ENCODE measurements at places on chromosomes 1 and 21.

DNA sequence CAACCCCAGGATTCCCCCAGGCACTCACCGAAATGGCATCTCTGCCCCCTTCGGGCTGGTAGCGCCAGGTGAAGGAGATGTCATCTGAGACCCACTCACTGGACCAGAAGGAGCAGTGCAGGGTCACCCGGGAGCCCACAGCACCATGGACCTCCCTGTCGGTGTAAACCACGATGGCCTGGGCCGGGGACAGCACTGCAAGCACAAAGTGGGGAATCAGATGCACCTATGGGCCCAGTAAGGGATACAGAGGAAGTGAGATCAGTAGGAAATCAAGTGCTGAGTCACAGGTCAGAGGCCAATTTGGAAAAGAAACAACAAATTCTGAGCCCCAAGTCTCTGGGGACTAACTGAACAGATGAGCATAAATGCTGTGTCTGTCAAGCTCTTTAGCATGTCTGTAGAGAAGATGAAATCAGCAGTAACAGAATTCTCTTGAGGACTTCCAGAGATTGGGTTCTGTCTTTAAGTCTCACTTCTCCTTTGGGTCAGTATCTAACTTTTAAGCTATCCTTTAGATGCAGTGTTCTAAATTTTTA lies 2.5 kb downstream of the MPZ start:
- DNase-seq, result peak; percentile 91

DNA sequence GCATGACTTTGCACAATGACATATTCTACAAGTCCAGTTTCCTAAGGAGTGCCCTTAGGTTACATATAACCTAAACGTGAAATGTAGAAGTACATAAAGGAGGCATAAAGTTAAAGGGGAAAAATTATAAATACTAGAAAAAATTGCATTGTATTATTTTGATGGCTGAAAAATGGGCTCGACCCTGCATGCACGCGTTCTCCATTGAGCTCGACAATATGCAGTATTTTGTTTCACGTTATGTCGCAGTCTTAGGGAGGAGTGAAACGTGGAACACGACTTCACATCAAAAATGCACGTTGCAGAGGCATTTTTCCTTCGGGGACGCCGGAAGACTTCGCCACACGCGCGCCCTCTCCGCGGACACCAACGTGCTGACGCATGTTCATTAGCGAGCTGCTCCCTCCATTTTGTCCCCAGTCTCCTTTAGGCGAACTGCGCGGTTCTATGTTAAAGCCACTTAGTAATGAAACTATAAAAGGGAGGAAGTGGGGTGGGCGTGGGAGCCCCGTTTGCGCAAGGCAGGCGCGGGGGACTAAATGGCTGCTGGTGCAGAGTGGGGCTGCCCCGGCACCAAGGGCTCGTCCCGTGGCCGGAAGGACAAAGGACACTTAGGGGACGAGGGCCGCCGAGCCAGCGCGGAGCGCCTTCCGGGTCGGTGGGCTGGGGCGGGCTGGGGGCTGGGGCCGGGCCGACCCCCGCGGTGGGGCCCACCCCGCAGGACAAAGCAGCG lies 749 bp upstream of the COX20 start:
- peak; percentile 93 for DNase-seq

GRCh38 chr1:6273380-6273891 lies 12.5 kb upstream of the GPR153 start:
- peak; percentile 66 for DNase-seq

- no peak for DNase-seq
Measured at GRCh38 chr1:42848823-42849537, 2.6 kb downstream of the ZNF691 start.

- no peak for DNase-seq
Measured at GRCh38 chr1:61322769-61323168, 240.4 kb downstream of the NFIA start.

- DNase-seq, result no peak
Measured at GRCh38 chr1:20469406-20470076, 16.5 kb downstream of the CAMK2N1 start.

- DNase-seq, result peak; percentile 33
Measured at GRCh38 chr1:75796376-75797272, at the start of gene MSH4. Gene MSH4, plus strand, starts transcription at chr1:75796882. Its CDS starts 104 bp downstream, at chr1:75796986.

- no peak for DNase-seq
Measured at GRCh38 chr1:33183306-33183705, 1.5 kb upstream of the TRIM62 start.

- no peak for DNase-seq
Measured at GRCh38 chr1:199172171-199173124, 533.6 kb downstream of the PTPRC start.

- DNase-seq, result peak; percentile 46
Measured at GRCh38 chr1:211698161-211699026, 23.0 kb upstream of the NEK2 start.

DNA sequence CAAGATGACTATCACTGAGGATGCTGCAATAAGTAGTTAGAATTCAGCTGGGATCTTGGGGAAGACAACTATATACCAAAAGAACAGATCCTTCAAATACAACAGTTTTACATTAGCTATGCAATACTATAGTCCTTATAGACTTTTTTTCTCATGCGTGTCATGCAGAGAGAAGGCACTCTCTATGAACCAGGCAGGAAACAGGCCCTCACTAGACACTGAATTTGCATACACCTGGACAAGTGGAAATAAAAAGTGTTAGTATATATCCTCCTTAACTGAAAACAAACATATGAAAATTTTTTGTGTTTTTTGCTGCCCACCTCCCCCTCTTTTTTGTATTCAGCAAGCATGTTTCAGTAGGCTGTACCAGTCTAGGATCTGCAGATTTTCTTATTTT lies 29.9 kb downstream of the TMCO1 start:
- no peak for DNase-seq

DNA sequence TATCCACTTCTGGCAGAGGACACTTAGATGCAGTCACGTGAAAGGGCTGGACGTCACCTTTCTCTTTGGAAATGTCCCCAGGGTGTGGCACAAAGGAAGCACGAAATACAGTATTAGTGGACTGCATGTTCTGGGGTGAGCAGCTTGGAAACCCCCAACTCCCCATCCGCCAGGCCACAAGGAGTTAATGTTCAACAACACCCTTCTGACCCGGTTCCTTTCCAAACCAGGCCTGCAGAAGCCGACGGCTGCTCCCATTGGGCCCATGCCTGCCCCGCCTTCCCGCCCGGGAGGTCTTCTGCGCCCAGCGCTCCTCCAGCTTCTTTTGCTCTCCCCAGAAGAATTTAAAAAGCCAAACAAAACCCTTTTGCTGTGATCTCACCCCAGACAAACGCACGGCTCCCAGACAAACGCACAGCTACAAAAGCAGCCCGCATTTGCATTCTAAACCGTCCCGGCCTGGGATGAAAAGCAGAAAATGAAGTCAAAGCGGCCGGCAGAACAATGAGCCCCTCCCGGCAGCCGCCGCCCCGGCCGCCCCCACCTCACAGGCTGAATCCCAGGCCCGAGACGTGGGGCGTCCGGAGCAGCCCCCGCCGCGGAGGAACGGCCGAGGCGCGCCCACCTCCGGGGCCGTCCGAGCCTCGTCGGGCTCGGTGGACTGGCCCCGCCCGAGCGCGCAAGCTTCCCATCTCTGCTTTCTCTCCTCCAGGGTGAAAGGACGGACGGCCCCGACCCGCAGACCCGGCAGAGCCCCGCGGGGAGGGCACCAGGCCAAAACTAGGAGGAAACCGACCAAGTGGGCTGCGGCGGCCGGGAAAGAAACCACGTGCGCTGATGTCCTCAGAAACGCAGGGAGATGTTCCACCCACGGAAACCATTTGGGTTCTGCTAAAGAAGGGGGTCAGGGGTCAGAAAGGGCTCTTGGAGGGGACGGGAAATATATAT lies 101.9 kb downstream of the PLPP3 start:
- DNase-seq, result peak; percentile 59

- DNase-seq, result peak; percentile 34
Measured at GRCh38 chr21:21713651-21714180, 715.5 kb downstream of the NCAM2 start.

DNA sequence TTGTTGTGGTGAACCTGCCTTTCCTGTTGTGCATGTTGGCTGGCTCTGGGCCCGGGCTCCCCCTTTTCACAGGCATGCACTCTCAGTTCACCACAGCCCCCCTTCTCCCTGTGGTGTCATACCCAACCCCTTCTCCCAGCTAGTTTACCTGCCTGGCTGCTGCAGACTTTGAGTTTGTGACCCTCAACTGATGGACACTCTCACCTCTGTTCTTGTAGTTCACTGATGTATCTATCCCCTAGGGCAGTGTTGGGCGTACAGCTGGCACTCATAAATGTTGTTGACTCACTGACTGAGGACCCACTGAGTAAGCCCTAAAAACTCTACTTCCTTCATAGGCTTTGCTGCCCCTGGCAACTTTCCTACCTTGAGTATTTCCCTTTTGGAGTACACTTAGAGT lies 54.9 kb downstream of the WDR64 start:
- DNase-seq, result peak; percentile 90

- peak; percentile 12 for DNase-seq
Measured at GRCh38 chr1:52834798-52835197, 7.8 kb upstream of the ZYG11A start.

DNA sequence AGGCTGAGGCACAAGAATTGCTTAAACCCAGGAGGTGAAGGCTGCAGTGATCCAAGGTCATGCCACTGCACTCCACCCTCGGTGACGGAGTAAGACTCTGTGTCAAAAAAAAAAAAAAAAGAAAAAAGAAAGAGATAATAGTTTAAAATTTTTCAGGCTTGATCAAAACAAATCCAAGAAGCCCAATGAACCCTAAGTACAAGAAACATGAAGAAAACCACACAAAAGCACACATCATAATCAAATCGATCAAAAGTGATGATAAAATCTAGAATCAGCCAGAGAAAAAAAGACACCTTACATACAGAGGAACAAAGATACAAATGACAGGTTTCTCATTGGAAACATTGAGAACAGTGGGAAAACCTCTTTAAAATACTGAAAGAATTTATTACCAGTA lies 31.5 kb downstream of the LDLRAD1 start:
- DNase-seq, result no peak

DNA sequence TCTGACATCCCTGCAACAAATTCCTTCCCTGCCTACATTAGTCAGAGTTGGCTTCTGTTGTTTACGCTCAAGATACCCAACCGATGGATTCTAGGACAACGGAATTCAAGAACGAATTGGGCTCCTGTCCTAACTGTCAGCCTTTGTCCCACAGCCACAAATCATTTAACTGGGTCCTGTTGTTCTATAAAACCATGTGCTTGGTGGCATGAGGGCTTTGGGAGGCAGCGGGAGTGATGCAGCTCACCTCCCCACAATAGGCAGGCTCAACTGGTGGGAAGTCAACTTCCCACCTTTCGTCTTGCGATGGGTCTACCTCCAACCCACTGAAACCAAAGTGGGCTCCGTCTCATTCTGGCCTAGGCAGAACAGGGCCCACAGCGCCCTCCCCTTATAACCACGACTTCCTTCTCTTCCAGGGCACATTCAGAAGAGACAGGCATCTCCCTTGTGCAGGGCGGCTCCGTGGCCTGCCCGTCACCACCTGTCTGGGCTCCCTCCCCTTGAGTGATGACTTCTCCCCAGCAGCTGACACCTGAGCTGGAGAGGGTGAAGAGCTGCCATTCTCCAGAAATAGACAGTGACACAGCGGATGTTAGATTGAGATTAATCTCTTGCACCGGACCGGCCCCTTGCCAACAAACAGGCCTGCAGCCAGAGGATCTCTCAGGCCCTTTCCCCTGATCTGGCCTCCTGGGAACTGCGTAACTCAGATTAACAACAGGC lies 26.5 kb downstream of the LRRC38 start:
- DNase-seq, result no peak

DNA sequence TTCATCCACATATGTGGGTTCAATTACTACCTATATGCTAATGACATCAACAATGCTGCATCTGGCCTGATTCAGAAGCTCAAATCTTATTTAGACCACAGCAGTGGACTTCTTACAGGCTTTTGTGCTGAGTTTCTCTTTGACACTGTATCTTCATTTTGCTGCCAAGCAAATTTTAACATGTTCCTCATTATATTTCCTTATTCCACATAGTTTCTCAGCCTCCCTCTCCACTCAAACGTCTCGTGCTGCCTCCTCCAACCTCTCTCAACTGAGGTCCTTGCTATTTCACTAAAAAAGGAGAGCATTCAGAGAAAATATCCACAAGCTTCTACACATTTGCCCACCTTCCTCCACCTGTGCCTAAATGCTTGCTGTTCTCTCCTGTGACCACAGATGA lies 6.5 kb downstream of the TDRKH start:
- no peak for DNase-seq

DNA sequence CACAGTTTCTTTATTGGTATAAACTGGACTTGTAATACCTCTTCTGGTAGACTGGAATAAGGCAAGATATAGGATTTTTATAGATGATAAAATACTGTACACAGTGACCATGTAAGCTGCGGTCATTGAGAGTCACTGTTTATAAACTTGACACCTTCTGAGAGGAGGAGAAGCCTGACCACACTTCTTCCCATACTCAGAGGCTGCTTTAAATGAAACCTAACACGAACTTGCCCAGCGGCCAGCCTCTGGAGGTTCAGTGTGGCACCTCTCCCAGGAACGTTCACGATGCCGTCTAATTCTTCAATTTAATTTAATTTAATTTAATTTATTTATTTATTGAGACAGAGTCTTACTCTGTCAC lies 22.5 kb downstream of the MTARC1 start:
- no peak for DNase-seq

DNA sequence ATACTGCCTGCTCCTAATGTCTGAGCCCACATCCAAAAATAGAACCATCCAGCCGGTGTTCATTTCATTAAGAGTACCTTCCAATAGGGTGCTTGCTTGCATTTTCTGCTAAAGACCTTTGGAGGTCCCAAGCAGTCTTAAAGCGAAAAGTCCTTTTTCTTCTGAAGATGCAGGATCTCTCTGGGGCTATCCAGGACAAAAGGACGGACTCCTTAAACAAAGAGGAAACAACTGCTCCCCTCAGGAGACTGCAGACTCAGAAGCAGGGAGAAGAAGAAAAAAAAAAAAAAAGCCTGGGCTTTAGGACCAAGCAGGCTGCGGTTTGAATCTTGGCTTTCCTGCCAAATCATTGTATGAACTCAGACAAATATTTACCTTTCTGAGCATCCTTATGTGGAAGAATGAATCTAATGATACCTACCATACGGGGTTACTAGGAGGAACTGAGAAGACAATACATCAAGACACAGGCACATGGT lies 204.0 kb downstream of the PLPP3 start:
- DNase-seq, result peak; percentile 45

- peak; percentile 76 for DNase-seq
Measured at GRCh38 chr1:193270996-193271395, 84.6 kb upstream of the B3GALT2 start.

DNA sequence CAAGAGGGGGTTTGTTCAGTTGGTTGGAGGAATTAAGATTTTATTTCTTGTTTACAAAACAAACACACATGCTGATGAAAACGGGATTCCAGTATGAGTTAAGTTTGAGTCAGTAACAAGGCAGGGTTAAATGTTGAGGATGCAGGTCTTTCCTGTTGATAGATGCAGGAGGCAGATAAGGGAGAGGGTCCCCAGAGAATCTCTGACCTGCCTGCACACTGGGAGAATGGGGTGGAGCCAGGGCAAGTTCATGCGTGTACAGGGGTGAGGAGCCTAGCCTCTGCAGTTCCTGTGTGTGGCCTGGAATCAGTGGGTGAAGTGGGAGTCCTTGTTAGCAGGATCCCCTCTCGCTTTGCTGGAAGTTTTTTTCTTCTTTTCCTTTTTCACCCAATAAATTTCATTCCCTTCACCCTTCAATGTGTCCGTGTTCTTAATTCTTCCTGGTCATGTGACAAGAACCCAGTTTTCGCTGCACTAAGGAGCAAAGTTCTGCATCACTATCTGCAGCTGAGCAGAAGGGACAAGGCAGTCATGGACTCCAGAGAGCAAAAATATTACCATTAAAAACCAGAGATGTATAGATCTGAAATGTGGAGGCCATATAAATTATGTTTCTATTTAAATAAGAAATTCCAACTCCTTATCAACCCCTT lies 69.9 kb upstream of the MARK1 start:
- no peak for DNase-seq
